ENCODE measurements at places on chromosomes 2 and 18. TPM values are rescaled to one million over a fixed set of nuclear protein-coding genes. Genes with fewer than 3 reads are reported as not detected.

DNA sequence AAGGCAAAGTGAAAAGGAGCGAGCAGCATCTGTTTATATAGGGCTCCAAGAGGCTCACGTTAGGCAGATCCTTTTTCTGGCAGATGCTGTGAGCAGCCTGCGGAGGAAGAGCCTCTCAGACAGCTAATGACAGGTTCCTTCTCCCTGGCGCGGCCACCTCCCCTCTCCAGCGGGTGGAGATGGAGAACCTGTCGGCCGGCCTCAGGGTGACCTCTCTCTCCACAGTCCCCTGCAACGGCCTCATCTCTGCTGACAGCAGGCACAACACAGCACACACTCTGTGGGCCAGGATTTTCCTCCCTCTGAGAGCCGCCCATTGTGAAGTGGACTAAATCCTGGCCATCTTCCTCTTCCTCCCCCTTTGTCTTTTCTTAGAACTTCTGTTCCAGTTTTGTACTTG is 119.8 kb downstream of the PRKCE start:
- no peak for DNase-seq

DNA sequence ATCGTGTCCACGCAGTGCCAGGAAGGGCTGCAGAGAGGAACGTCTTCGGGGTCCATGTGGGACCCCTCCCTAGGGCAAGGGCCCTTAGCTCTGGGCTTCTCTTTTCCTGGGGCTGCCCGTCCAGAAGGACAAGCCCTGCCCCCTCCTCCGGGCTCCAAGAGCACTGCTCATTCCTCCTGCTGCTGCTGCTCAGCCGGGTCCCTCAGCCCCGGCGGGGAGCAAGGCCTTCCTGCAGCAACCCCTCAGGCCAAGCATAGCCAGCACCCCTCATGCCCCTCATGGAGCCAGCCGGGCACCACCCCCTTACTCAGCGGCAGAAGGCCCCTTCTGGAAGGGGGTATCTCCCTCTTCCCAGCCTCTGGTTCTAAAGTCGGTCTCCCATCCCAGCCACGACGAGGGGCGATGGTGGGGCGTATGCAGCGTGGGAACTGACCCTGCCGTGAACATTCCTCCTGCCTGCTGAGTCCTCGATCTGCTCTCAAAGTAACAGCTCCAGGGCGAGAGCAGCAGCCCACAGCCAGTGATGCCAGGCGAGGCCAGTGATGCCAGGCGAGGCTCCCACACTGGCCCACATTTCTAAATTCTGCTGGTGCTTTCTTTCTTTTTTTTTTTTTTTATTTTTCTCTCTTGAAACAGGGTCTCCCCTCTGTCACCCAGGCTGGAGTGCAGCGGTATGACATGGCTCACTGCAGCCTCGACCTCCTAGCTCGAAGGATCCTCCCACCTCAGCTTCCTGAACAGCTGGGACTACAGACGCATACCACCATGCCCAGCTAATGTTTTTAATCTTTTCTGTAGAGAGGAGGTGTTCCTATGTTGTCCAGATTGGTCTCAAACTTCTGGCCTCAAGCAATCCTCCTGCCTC is 99.7 kb downstream of the HDAC4 start:
- no peak for DNase-seq

DNA sequence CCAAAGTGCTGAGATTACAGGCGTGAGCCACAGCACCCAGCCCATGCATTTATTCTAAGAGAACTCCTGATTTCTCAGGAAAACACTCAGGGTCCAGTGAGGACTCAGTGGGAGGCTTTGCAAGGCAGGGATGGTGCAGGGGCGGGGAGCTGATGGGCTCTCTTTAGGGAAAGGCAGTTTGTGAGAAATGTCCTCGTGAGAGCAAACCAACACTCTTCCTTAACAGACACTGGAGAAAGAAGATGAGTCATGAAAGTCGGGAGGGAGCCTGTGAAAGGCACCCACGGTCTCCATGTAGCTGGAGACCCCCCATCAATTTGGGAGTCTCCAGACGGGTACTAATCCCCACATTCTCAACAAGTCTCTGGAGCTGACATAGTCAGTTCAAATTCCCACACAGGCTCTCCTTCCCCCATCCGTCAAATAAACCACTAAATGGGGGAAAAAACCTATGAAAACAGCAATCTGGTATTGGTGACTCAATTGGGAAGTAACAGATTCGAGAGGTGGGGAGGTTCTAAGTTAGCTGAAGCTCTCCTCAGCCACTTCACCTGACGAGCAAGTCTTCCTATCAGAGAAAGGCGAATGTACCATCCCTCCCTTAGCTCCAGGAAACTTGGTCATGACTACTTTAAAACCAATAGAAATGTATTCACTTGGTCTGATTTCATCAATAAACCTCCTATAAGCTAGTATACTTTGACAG is 11.0 kb upstream of the CREG2 start:
- DNase-seq: no peak

- DNase-seq: no peak
These were observed 100.8 kb downstream of the ZNF532 start for GRCh38 chr18:58965291-58966004.

DNA sequence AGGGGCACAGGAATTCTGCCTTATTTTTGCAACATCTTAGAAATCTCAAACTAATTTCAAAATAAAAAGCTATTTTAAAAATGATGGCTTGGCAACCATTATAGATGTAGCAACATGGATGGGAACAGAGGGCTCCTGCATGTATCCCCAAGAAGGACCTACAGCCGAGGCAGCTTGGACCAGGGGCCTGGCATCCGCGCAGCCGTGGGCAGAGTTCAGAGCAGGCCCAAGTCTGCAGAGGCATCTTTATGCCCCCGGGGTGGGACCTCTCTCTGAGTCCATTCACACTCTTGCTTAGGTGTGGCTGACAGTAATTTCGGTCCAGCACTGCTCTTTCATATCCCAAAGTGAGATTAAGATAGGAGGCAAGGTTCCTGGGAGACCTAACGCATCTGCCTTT is 425.8 kb upstream of the MYT1L start:
- no peak for DNase-seq

Gene GAREM2
- total RNA-seq: 1.4 TPM

DNA sequence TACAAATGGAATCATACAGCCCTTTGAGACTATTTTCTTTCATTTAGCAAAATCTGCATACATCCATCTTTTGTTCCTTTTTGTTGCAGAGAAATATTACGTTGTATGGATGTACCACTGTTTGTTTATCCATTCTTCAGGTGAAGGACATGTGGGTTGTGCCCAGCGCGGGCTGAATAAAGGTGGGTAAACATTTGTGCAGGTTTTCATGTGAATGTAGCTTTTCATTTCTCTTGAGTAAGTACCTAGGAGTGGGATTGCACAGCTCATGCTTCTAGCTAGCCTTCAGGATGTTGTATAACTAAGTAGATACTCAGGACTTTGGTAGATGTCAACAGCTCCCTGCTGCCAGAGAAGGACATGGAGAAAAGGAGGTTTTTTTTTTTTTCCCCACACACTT is 50.6 kb upstream of the SPRED2 start:
- DNase-seq: no peak

GRCh38 chr2:210475706-210476105 is 853 bp downstream of the LANCL1 start:
- DNase-seq: no peak

Gene ASB18
- not detected for total RNA-seq

Gene TIA1
- 172 TPM for total RNA-seq

Gene SCTR
- not detected for total RNA-seq

Gene C2orf92
- 11.2 TPM for total RNA-seq

- DNase-seq: no peak
These were observed 56.8 kb upstream of the TTN start for GRCh38 chr2:178863856-178864620.

Gene RBM44
- total RNA-seq: 2.5 TPM

- no peak for DNase-seq
These were observed 39.8 kb downstream of the LPIN1 start for GRCh38 chr2:11786191-11786590.

DNA sequence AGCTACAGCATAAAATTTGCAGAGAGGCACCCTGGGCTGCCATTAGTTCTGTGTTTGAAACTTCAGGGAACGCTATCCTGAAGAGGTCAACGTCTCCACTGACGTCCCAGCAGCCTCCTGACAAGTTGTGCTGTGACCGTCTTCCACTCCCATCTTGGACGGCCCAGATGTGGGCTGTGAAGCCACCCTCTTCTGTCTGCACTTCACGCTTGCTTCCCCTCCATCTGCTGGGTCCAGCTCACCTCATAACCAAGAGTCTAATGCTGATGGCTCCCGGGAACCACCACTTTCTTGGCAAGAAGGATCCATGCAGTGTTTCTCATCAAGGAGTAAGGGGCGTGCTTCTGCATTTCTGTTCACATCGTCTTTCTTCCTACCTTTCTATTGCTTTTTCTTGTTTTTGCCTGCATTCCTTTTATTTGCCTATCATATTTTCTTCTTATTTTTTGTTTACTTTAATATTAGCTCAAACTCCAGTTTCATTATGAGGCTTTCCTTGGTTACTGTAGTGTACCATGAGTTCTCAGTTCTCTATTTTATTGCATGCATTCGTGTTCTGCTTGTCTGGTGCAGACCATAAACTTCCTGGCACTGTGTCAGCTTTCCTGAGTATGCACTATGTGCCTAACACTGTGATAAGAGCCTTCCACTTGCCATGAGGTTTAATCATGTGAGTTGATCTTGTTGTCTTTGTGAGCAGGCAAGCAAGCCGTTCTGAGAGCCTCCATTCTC is 631.8 kb upstream of the RAB6C start:
- no peak for DNase-seq

GRCh38 chr2:204225671-204226073 is 289.1 kb downstream of the ICOS start:
- no peak for DNase-seq

Gene GNLY
- total RNA-seq: 2.0 TPM

Gene PSMA8
- not detected for total RNA-seq

GRCh38 chr2:239151201-239152131 is 249.4 kb downstream of the HDAC4 start:
- DNase-seq: peak; percentile 33

Gene IL36G
- total RNA-seq: not detected

Gene ARHGAP28
- total RNA-seq: 13.0 TPM

Gene MPV17
- 79.4 TPM for total RNA-seq

- no peak for DNase-seq
These were observed 58.7 kb upstream of the PEX13 start for GRCh38 chr2:60958800-60959199.

DNA sequence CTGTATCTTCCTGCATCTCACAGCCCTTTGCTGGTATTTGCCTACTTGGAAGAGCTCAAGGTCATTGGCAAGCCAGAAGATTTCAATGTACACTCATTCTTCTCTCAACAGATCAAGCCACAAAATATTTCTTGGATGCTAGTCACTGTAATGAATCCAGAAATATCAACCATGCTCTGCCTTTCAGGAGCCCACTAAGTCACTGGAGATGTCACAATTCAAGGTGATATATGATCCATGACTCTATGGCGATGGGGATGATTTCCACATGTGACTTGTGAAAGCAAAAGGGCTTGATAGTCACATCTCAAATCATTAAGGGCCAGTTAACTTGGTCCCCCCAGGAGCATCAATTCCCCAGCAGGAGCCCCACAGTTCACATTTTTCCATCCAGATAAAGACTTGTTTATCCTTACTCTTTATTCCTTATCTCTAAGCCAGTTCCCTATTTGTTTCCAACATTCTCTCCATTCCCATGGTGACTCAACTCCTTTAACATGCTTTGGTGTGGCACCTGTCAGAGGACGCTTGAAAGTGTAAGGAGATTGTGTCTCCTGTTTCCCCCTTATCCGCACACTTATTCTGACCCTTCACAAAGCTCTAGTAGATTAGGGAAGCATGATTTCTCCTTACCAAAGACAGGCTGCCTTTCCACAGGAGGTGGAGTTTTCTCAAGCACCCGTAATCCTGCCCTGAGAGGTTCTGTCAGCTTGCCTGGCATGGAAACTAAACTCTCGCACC is 15.8 kb downstream of the PKDCC start:
- DNase-seq: no peak

Data from breast epithelium (tissue), 4 donors.